ENCODE measurements at places on chromosomes 11 and 22.

DNA sequence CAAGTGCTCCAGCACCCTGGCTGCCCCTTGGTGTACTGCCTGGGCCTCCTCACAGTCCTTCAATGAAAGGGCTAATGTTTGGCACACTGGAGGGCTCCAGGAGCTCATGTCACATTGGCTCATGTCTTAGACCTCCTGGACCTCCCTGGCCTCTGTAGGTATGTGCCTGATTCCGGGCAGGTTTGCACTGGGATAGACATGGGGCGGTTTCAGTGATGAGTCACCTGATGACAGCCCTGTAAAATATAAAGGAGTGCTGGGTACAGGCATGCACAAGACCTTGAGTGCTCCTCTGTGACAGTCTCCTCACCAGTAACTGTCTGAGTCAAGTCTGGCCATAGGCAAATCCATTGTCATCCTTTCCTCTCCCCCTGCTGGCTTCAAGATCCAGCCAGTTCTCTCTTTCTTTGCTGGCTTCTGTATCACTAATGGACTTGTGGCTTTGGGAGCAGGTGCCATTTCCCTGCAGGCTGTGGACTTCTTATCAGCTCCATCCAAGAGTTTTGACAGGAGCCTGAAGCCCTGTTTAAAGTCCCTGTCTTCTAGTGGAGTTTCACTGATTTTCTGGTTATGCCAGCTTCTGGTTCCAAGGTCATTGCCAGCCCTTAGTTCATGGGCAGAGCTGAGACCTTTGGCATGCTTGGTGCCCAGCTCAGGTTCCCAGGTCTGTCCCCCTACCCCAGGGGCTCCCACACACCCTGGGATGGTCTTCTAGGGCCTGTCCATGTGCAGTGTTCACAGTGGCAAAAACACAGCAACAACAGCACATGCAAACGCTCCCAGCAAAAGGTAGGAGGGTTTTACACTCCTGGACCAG is 22.7 kb upstream of the P2RY2 start:
- no peak for DNase-seq

GRCh38 chr11:128741511-128741910 is 47.6 kb downstream of the FLI1 start:
- DNase-seq: no peak

DNA sequence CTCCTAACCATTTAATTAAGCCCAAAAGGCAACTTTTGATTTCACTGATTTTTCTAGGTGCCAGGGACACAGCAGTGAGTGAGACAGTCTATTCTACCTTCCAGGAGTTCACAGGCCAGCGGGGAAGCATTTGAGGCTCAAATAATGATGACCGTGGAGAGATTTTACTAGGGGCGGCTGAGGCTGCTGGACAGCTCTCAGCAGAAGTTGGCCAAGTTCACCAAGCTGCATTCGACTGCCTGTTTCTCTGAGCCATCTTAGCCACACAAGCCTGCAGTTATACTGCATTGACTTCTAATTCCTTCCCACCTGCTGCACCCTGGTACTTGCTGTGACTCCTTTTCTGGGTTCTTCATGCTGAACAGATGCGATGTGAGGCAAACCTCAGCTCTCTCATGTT is 168.9 kb upstream of the TBCEL start:
- DNase-seq: no peak

DNA sequence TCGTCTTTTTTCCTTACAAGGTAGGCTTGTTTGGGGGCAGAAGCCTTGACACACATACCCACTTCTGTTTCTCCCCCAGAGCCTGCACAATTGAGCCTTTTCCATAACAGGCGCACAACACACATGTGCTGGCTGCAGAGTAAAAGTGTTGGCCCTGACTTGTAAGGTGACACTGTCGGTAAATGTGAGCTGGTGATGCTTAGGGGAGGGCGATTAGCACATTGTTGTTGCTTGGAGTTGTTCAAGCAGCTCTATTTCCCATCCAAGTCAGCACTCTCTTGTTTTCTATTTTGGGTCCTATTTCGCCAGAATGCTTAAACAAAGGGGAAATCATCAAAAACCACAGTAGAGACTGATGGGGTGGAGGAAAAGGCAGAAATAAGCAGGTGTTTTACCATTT is 51.9 kb upstream of the PTPRJ start:
- no peak for DNase-seq

DNA sequence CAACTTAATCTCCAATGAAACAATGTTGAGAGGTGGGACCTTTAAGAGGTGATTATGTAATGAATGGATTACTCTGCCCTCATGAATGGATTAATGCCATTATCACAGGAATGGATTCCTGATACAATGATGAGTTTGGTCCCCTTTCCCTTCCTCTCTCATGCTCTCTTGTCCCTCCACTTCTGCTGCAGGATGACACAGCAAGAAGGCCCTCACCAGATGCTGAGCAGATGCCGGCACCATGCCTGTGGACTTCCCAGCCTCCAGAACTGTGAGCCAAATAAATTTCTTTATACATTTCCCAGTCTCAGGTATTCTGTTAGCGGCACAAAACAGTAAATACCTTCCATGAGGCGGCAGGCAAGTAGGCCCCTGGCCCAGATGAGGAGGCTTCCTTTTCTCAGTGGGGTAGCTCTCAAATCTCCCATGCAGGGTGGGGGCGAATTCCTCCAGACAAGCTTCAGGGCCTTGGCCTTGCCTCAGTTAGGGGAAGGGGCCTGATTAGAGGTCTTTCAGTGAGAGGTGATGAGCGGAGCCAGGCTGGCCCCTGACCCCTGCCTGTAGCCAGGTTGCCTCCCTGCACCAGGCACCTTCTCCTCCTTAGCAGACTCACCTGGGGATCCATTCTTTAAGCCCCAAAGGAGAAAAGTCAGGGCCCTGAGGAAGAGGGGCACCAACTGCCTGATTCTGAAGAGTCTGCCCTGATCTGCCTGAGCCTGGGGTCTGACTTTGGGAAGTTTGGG is 86.0 kb downstream of the RRM1 start:
- no peak for DNase-seq

GRCh38 chr11:117203069-117203407 is 3.9 kb downstream of the TAGLN start:
- DNase-seq: no peak

DNA sequence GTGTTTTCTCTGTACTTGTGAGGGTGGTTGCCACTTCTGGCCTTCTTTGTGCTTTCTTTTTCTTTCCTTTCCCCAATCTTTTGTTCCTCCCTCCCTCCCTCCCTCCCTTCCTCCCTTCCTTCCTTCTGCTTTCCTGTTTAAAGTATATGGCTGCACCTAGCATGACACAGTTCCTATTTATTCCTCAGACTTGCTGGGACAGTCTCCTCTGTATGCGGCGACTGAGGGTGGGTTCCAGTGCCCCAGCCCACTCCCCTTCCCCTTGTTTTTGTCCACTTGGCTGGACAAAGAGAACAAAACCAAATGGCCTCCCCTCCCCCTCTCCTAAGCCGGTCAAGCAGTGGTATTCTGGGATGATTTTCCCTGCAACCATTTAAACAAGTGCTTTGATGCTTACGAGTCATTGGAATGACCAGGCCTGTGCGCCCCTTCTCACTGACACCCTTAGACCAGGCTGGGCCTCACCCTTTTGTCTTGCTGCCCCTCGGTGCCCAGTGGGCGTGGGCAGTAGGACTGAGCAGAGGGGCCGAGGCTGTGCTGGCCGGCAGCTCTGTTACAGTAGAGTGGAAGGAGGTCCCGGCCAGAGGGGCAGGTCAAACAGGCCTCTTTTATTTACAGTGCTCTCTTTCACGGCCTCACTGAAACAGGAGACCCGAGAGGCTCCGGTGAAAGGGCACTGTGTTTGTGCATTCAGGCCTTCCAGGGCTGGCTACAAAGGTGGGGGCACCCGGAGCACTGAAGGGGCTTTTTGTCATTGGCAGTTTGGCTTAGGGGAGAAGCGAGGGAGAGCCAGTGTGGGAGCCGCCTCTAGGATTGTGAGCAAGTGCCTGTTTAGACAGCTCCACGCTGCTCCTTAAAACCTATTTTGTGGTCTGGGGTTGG is 32.2 kb downstream of the ZBTB16 start:
- DNase-seq: no peak

DNA sequence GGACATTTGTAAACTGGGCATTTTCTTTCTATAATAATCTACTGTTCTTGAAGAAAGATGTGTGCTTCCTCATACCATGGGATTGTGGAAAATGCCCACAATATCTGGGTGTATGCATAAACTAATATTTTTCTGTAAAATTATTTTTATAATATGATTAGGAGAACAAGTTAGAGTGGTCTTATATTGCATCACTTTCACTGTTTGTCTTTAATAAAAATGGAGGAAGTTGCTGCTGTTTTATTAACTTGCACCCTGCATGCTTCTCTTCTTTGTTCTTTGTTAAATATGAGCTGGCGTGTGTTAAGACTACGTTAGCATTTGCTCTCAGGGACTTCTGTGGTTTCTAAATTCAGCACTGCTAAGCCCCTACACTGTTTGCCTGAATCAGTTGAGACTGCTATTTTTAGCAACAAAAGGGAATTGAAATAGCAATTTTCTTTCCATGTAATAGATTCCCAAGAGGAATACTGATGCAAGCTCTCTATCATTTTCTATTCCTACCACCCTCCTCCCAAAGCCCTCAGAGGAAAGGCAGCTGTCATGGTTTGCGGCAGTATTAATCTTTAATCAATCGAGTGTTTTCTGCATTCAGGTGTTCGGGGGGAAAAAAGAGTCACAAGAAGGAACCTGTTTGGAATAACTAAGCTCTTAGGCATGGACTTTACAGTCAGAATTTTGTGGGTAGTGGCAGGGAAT is 56.1 kb downstream of the HSD17B12 start:
- no peak for DNase-seq

- no peak for DNase-seq
Measured at GRCh38 chr22:16819249-16819648, 6.0 kb downstream of the XKR3 start.

GRCh38 chr11:19829109-19829837 is 116.6 kb downstream of the NAV2 start:
- no peak for DNase-seq

DNA sequence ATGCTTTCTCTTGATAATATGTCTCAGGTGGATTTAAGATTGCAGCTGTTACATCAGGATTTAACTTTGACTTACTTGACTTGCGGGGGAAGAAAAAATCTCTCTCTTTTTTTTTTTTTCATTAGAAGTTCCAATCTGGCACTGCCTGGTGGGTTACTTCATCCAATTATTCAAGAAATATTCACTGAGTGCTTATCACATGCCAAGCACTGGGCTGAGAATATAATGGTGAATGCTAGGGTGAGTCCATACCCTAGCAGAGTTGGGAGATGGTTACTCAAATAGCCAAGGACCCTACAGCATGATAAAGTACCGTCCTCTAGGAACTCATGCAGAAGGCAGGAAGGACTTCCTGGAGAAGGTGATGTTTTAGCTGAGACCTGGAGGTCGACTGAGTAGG is 57.9 kb upstream of the EIF3D start:
- DNase-seq: no peak

DNA sequence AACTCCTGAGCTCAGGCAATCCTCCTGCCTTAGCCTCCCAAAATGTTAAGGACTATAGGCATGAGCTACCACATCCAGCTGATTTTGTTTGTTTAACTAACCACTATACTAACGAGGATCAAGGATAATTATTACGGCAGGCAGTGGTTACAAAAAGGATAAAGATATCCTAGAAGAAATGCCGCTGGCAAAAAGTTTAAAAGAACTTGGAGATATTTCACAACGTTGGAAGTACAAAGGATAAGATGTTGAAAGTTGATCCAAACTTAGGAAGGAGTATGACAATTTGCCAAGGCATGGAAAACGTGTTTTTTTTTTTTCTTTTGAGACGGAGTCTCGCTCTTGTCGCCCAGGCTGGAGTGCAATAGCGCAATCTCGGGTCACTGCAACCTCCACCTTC is 13.4 kb downstream of the AP5B1 start:
- DNase-seq: no peak

DNA sequence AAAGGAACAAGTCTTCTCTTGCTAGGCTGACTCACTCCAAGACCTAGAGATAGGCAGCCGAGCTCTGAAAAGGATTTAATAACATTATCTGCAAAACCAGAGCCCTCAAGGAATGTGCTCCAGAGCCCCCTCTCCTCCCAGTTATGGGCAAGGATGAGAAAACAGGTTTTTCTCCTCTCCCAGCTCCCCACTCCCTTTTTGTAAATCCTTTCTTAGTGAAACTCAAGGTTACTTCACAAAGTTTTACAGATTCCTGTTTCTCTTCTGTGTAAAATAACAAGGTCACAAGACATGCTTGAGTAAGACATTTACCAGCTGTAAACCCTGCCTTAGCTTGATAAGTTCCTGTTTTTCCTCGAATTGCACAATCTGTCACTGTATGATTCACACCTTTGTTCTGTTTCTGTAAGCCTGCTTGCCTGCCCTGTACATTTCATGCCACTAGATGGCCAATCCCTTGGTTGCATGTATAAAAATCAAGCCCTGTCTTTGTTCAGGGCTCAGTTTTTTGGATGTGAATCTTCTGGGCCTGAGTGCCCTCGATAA is 489.4 kb downstream of the KCNA4 start:
- DNase-seq: no peak

GRCh38 chr11:24521601-24522000 is 24.7 kb downstream of the LUZP2 start:
- DNase-seq: no peak

- DNase-seq: no peak
Measured at GRCh38 chr11:96642583-96642982, 252.8 kb downstream of the JRKL start.

DNA sequence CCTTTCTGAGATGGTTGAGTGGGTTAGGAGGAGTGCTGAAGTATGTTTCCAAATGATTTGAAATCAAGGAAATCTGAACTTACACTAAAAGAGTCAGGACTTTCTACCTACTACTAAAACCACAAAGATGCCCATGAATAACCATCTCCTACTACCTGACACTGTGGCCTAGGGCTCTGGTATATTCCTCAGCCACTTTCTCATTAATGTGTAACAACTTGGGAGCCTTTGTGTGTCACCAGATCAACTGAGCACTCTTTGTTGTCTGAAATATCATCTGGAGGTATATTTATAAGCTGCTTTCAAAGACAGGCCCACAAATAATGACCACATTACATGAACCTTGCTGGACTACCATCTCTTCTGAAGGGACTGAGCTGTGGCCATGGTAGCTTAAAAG is 43.9 kb downstream of the RELT start:
- DNase-seq: no peak

- DNase-seq: no peak
Measured at GRCh38 chr11:75518204-75518549, 7.6 kb downstream of the GDPD5 start.

All from coronary artery (tissue), 2 donors.